ENCODE measurements at places on chromosomes 7 and 10. TPM values are rescaled to one million over a fixed set of nuclear protein-coding genes. Genes with fewer than 3 reads are reported as not detected.

CPA2 gene
- total RNA-seq, result not detected

UCMA gene
- total RNA-seq, result not detected

GNAT3 gene
- total RNA-seq, result not detected

CNTNAP2 gene
- not detected for total RNA-seq

GLI3 gene
- total RNA-seq, result 0.08 TPM

ALOX5 gene
- 0.38 TPM for total RNA-seq

PROSER2 gene
- total RNA-seq, result 41.8 TPM

NPC1L1 gene
- 0.11 TPM for total RNA-seq

TMEM196 gene
- total RNA-seq, result not detected

CHN2 gene
- total RNA-seq, result not detected

NYAP1 gene
- total RNA-seq, result 2.8 TPM

DIP2C gene
- total RNA-seq, result 11.1 TPM

All from A549 treated with GW870086 at 1 μM for 4 hours (cell line).